ENCODE measurements at places on chromosomes 6 and 20. TPM values are rescaled to one million over a fixed set of nuclear protein-coding genes. Genes with fewer than 3 reads are reported as not detected.

Gene KHDC1L
- total RNA-seq = not detected

Gene TMEM63B
- total RNA-seq = 71.8 TPM

Gene HCRTR2
- not detected for total RNA-seq

Gene FAM8A1
- 34.3 TPM for total RNA-seq

Gene PRICKLE4
- 13.1 TPM for total RNA-seq

Gene SSTR4
- not detected for total RNA-seq

Gene CLPSL1
- 0.49 TPM for total RNA-seq

Gene ID4
- total RNA-seq = 7.0 TPM

Gene CNBD2
- 3.3 TPM for total RNA-seq

Gene CALHM6
- 4.8 TPM for total RNA-seq

Gene KIF25
- total RNA-seq = 0.43 TPM

Gene PTCHD4
- total RNA-seq = not detected

Gene GHRH
- not detected for total RNA-seq

Gene RNGTT
- 9.1 TPM for total RNA-seq

Gene PI3
- total RNA-seq = not detected

Gene CDC40
- total RNA-seq = 23.0 TPM

Gene WFDC5
- total RNA-seq = not detected

Gene ULBP1
- 0.09 TPM for total RNA-seq

Gene DEFB110
- total RNA-seq = not detected

Gene RALGAPA2
- total RNA-seq = 76.9 TPM
